ENCODE measurements at places on chromosomes 16 and 17.

- no peak overlapping the region for H3K27ac ChIP-seq
- DNase-seq: no peak
- H3K36me3 ChIP-seq: no peaks in the 10 kb centered on the region
- peak overlapping the region; percentile 92 for H3K4me3 ChIP-seq
- H3K4me1 ChIP-seq: peaks cover 13% of the 10 kb centered on the region
- peaks cover 16% of the 10 kb centered on the region for H3K27me3 ChIP-seq
Observed at GRCh38 chr16:75494184-75494583, 1.1 kb downstream of the CHST6 start.

- no peak for DNase-seq
- peaks cover 28% of the 10 kb centered on the region for H3K27me3 ChIP-seq
- no peaks in the 10 kb centered on the region for H3K4me1 ChIP-seq
- no peaks in the 10 kb centered on the region for H3K36me3 ChIP-seq
- no peak overlapping the region for H3K27ac ChIP-seq
Observed at GRCh38 chr17:7729816-7730215, 12.3 kb downstream of the DNAH2 start.

DNA sequence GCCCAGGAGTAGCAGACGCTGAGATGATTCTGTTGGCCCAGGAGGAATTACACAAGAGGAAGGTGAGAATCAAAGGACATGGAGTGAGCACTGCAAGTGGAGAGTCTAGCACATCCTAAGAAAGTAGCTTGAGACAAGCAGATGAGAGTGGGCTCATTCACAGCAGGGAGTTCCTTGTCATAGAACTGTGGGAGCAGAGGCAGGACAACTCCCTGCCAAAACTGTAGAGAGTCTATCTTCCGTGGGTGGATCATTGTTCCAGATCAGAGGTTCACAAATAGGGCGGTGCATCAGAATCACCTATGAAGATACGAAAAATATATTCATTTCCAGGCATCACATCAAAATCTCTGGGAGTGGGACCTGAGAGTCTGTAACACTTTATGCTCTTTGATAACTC is 288.9 kb upstream of the C16orf82 start:
- H3K4me1 ChIP-seq: no peaks in the 10 kb centered on the region
- H3K27me3 ChIP-seq: peaks cover 63% of the 10 kb centered on the region
- DNase-seq: no peak

DNA sequence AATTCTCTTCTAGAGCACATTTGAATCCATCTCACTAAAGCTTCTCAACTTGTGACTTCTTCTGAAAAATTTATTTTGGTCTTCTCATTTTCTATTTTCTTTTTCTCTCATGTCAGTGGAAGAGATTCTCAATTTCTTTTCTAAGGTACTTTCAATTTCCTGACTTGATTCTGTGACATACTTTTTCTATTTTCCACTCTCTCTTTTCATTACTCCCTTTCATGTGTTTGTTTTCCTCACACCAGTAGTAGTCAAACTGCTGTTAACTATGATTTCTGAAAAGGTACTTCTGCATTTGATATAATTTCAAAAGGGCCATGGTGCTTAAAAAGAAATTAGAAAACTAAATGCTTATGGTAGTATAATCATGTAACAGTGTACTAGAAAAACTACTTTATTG is 41.9 kb downstream of the NFAT5 start:
- peaks cover 10% of the 10 kb centered on the region for H3K4me1 ChIP-seq
- H3K27me3 ChIP-seq: no peaks in the 10 kb centered on the region
- H3K36me3 ChIP-seq: peaks cover 44% of the 10 kb centered on the region
- H3K4me3 ChIP-seq: no peak overlapping the region

DNA sequence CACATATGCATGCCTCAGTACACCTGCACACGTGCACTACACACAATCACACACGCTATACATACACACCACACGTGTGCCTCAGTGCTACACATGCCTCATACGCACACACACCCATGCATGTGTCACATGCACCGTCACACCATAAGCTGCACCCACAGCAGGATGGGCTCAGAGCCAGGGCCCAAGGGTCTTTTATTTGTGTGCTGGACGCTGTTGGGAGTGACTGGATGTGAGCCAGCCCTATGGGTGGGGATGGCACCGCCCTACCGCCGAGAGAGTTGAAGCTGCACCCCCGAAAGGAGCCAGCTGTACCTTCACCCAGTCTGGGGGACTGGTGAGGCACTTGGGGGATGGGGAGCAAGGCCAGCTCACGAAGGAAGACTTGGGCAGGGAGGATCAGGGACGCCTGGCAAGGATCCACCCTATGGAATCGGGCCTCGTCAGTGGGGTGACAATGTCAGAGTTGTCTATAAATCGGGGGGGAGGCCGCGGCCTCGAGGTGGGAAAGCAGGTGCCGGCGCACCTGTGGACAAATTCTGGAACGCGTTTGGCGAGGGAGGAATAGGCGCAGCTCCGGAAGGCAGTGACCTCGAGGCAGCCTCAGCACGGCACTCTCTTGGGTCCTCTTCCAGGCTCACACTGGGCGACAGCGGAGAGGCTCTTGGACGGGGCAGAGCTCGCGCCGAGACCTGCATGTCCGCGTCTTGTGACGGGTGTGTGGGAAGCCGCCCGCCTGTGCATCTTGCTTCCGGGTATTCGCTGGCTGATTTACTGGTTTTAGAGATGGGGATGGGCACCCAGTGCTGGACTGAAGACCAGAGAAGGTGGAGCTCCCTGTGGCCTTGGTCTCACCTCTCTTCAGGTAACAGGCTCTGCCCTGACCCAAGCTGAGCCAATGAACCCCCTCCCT is 7.3 kb downstream of the RGS11 start:
- peaks cover 24% of the 10 kb centered on the region for H3K27me3 ChIP-seq
- H3K36me3 ChIP-seq: peaks cover 2% of the 10 kb centered on the region
- no peak for DNase-seq
- H3K27ac ChIP-seq: no peak overlapping the region
- no peak overlapping the region for H3K4me3 ChIP-seq

DNA sequence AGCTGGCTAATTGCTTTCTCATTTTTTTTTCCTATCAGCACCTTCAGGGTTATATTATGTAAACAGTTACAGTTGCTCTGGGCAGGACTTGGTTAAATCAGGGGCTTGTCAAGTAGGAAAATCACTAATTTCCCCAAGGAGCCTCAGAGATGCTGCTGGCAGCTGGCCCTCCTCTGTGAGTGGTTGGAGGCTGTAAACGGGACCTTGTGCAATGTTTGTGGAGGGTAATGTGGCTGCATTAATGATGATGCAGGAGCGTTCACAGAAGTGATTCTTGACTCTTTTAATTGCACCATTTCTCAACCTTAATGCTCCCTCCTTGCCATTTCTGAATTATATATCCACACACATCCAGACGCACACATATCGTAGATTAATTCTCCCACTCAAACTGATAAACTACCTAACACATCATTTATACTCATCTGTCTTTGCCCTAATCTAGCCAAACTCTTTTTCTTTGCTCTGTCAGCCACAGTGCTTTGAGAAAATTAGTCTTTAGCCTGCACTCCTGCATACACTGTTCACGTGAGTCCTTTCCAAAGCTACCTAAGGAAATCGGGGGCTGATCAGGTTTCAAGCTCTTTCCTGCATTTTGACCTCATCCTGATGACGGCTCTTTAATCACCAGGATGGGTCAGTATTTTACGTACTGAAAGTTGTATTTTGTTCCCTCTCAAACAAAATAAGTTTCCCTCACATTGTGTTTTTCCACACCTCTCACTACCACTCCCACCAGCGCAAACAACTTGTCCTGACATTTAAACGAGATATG is 154.4 kb upstream of the PIRT start:
- H3K27me3 ChIP-seq: peaks cover 25% of the 10 kb centered on the region
- no peaks in the 10 kb centered on the region for H3K36me3 ChIP-seq
- H3K27ac ChIP-seq: peak overlapping the region; percentile 83
- DNase-seq: no peak

DNA sequence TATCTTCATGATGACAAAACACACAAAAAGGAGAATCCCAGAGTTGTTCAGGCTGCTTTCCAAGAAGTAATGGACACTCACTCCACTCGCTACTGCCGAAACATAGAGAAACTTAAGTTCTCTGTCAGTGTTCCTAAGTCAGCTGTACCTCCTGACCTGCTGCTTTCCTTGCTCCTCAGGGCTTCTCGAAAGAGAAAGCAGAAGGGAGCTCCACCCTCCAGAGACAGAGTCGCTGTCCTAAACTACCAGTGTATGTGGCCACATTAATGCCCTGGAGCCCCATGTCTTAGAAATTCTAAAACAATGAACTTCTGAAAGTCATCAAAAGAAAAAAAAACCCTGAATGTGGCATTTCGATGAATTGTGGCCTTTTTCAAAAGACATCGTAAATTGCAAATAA is 390.8 kb upstream of the MON1B start:
- H3K27me3 ChIP-seq: peaks cover 9% of the 10 kb centered on the region
- H3K4me1 ChIP-seq: peaks cover 12% of the 10 kb centered on the region
- H3K4me3 ChIP-seq: no peak overlapping the region
- no peak for DNase-seq
- no peak overlapping the region for H3K27ac ChIP-seq
- no peaks in the 10 kb centered on the region for H3K36me3 ChIP-seq

DNA sequence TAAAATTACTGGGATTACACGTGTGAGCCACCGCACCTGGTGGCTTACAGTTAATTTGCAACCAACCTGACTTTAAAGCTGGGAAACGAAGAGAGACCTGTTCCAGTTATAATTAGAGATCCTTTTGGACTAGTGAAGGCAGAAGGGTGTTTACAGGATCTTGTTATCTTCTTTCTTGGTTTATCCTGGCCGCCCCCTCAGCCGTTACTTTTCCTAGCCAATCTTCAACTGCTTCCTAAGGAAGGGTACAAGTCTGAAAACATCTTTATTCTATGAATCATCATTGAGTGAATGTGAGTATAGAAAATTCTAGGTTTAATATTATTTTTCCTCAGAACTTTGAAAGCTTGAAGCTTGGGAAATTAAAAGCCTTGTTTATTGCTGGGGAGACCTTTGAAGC is 286.5 kb downstream of the SLC39A11 start:
- H3K4me1 ChIP-seq: peaks cover 13% of the 10 kb centered on the region
- peaks cover 14% of the 10 kb centered on the region for H3K36me3 ChIP-seq
- H3K27ac ChIP-seq: no peak overlapping the region
- DNase-seq: no peak
- peaks cover 5% of the 10 kb centered on the region for H3K27me3 ChIP-seq

DNA sequence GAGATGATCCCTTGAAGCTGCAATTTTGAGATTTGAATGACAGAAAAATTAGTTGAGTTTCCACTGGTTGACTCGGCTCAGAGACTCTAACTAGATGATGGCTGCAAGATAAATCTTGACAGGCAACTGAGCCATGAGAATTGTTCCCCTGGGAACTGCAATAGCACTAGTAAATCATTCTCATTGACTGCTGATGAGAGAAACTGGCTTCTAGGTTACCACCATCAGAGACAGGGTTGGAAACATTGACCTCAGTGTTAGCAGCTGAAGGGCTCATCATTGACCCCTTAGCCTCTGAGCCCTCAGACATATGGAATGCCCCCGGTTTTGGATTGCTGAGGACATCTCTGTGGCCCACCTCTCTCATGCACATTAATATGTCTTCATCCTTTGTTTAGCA is 125.4 kb upstream of the COX10 start:
- peak overlapping the region; percentile 27 for H3K4me3 ChIP-seq
- H3K36me3 ChIP-seq: peaks cover 45% of the 10 kb centered on the region
- DNase-seq: peak; percentile 18

GRCh38 chr16:71593048-71593999 is 16.4 kb upstream of the TAT start:
- no peak overlapping the region for H3K4me3 ChIP-seq
- no peak overlapping the region for H3K27ac ChIP-seq
- peaks cover 27% of the 10 kb centered on the region for H3K27me3 ChIP-seq
- no peak for DNase-seq

GRCh38 chr17:43760254-43760852 is 1.8 kb upstream of the SOST start:
- peaks cover 51% of the 10 kb centered on the region for H3K27me3 ChIP-seq
- H3K4me1 ChIP-seq: peaks cover 48% of the 10 kb centered on the region
- peak; percentile 98 for DNase-seq
- H3K4me3 ChIP-seq: peak overlapping the region; percentile 22

GRCh38 chr17:36089888-36090836 is at the start of gene CCL3:
TSS of gene CCL3 (minus strand) at chr17:36090143. CDS start at chr17:36090058, 85 bp downstream.
- H3K4me3 ChIP-seq: no peak within 1 kb of the TSS
- H3K27ac ChIP-seq: no peak within 1 kb of the TSS
- DNase-seq: no peak
- no peaks in the 10 kb centered on the region for H3K36me3 ChIP-seq
- H3K27me3 ChIP-seq: peaks cover 18% of the 10 kb centered on the region
- peaks cover 4% of the 10 kb centered on the region for H3K4me1 ChIP-seq

DNA sequence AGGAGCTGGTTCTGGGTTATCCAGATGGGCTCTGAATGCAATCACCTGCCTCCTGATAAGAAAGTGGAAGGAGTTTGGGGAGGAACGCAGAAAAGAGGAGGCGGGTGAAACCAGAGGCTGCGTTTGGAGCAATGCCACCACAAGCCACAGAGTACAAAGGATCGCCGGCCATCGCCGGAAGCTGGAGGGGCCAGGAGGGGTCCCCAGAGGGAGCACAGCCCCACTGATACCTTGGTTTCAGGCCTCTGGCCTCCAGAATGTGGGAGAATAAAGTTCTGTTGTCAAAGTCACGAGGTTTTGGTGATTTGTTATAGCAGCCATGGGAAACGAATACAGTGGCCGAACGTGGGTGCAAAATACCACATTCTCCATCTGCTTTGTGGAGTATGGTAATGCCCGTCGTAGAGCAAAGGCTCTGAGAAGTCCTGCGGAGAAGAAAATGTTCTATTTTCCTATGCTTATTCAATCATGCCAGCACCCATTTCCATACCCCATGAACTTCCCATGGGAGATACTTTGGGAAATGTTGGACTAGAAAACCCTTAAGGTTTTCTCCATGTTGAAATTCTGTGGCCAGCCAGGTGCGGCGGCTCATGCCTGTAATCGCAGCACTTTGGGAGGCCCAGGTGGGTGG is 51.4 kb downstream of the ZDHHC7 start:
- no peaks in the 10 kb centered on the region for H3K36me3 ChIP-seq
- H3K4me1 ChIP-seq: peaks cover 20% of the 10 kb centered on the region
- no peak overlapping the region for H3K27ac ChIP-seq
- peaks cover 21% of the 10 kb centered on the region for H3K27me3 ChIP-seq
- DNase-seq: no peak

GRCh38 chr16:73018821-73019456 is 29.0 kb downstream of the ZFHX3 start:
- peaks cover 76% of the 10 kb centered on the region for H3K4me1 ChIP-seq
- peak overlapping the region; percentile 23 for H3K27ac ChIP-seq
- DNase-seq: no peak
- peaks cover 7% of the 10 kb centered on the region for H3K27me3 ChIP-seq
- no peak overlapping the region for H3K4me3 ChIP-seq
- peaks cover 10% of the 10 kb centered on the region for H3K36me3 ChIP-seq

Measured in nephron progenitor cell (in vitro differentiated cells).